ENCODE measurements at places on chromosomes 3 and 15.

DNA sequence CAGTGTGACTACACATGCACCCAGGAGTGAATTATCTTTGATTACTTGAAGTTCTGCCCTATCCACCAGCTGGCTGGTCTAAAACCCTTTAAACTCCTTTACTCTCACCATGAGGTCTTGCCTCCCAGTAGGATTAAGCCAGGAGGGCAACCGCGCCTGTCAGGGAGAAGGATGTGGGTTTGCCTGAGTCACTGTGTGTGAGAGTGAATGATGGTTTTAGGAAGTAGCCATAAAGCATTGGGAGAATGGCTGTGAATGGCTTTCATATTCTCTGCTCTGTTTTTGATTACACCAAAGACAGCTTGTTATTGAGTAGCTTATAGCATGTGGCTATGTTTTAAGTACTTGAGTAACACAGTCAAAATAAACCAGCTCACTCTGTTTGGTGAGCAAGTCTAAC, 637.7 kb upstream of the TBL1XR1 start:
- DNase-seq = no peak

- DNase-seq = no peak
Observed at GRCh38 chr3:126469479-126469878, 6.2 kb downstream of the ZXDC start.

GRCh38 chr3:179829401-179829800, 176.6 kb downstream of the USP13 start:
- DNase-seq = no peak

GRCh38 chr3:187361835-187362234, 6.3 kb upstream of the RTP4 start:
- no peak for DNase-seq

- no peak for DNase-seq
Observed at GRCh38 chr3:170475092-170475685, 56.5 kb downstream of the CLDN11 start.

DNA sequence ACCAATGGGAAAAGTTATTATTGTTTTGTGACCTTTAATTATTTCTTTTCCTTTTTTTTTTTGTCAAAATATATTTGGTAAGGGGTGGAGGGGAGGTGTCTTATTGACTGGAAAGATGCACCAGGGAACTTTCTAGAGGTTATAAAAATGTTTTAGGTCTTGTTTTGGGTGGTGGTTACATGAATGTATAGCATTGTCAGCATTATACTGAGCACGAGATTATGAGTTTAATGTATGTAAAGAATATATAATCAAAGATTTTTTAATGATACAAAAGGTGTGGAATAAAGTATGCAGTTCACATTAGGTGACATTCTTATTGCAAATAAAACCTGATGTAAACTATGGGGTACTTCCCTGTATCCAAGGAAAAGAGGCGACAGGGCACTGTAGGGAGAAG, 23.0 kb upstream of the MAP3K13 start:
- no peak for DNase-seq

- no peak for DNase-seq
Observed at GRCh38 chr15:73010154-73011152, 41.8 kb upstream of the NEO1 start.

DNA sequence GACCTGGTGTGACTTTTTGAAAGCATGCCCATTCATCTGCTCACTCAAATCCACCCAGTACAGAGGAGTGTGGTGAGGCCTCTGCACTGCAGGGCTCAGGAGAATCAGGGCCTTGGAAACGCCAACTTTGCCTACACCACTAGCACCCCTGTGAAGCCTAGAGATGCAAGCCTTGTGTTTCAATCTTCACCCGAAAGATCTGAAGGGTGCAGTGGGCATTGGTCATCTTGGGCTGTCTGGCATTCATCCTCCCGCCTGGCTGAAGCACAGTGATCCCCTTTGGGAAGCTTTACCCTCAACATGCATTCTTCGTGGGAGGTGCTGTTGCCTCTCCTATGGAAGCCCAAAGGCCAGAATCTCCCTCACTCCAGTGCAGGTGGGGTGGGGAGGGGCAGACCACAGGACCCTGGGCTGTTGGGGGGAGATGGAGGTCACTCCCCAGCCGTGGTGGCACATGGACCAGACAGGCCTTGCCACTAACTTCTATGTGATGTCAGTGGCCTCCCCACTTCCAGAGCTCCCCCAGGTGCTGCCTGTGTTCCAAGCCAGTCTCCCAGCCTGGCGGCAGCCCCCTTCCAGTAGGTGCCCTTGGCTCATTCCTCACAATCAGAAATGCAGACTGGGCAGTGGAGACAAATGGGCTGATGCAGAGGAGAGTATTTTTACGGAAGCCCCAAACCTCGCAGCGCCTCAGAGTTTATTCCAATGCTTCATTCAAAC, 92.5 kb downstream of the ADAMTS17 start:
- no peak for DNase-seq

- DNase-seq = no peak
Observed at GRCh38 chr3:126780666-126781065, 76.6 kb downstream of the CHCHD6 start.

DNA sequence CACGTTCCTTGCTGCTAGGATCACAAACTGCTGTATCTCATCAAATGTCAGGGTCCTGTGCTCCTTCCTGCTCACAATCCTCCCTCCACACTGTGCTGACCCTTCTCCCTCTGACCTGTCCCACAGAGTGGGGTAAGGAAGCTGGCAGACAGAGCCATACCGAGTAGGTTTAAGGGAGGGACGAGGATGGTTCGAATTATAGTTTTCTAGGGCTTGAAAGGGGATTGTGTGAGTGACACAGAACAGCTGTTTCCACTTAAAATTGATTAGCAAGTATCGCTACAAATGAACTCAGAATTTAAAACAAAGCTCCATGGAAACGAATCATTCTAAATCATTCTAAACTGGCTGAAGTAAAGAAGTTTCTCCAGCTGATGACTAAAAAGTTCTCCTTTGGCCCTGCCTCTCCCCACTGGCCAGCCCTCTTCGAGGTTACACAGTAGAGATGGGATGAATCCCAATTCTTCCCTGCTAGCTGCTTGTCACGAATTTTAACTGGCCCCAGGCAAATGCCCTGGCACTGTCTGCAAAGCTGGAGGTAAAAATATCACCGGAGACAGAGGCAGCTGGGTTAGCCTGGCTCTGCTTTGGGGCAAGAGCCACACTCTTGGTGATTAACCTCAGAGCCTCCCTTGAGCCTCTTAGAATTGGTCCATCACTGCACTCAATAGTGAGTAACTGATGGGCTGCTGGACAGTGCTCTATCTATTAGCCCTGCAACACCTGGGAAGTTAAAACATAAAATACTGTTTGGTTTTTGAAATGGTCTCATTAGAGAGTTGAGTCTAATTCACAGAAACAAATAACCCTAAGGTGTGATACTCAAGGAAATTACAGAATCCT, 194.9 kb downstream of the CHST2 start:
- peak; percentile 73 for DNase-seq

DNA sequence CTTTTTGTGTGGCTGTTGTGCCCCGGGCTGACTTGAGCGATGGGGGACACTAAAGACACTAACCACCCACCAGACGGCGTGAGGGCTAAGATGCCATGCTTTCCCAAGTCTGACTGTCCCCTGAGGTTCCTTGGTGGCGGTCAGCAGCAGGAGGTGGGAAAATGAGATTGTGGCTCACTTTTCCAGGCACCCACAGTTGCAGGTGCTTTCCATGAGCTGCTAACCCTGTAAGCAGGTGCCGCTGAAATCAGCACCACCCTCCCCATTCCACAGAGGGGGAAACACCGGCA, 17.7 kb downstream of the PRR23E start:
- DNase-seq = no peak

- DNase-seq = no peak
Observed at GRCh38 chr15:100093211-100094126, 248.3 kb downstream of the ADAMTS17 start.

GRCh38 chr3:55180161-55180560, 252.3 kb upstream of the LRTM1 start:
- DNase-seq = no peak

DNA sequence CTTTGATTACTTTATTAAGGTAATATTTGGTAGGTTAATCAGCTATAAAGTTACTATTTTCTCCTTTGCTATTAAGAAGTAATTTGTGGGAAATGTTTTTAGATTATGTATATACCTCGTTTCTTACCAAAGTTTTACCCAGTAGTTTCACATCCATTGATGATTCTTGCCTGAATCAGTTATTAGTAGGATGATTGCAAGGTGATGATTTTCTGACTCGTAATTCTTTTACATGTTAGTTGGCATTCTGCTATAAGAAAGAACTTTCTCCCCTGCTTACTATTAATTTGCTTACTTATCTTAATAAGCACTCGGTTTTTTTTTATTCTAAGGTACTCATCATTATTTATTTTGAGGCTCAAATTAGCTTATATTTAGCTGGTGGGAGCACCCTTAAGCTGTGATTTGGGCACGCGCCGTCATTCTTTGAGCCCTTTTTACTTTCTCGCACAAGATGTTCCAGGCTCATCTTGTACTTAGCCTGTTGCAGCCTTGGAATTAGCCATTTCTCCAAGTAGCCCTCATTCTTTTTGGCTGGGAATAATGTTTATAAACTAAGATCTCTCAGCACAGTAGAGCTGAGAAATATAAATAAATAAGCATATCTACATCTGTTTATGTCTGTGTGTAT, 15.3 kb downstream of the USP3 start:
- no peak for DNase-seq

GRCh38 chr3:145266368-145266767, 894.6 kb downstream of the PLOD2 start:
- DNase-seq = no peak

GRCh38 chr3:196192524-196193051, 18.6 kb downstream of the ZDHHC19 start:
- DNase-seq = no peak

DNA sequence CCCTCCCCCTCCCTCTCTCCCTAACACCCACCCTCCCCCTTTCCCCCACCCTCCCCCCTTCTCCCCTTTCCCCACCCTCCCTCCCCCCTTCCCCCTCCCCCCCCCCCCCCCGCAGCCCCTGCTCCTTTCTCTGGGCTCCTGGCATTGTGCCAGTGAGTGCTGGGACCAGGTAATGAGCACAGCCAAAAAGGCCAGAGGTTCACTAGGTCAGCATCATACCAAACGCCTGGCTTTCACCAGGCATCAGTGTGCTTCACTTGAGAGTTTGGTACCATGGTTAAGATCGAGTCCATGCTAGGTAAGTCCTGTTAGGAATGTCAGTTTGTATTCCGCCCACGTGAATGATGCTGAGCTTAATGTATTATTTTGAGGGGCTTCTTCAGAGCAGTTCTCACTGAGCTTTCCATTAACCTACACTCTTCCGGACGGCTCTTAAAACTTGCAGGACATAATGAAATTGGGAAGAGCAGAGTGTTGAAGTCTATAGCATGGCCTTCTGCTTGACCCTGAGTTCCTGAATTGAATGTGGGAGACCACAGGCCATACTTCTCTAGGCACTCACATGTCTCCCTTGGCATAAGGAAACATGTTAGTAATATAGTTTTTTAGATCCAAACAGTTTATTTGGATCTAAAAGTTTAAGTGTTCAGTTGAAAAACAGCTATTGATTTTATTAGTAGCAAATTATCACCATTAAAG, 45.6 kb downstream of the SENP2 start:
- peak; percentile 41 for DNase-seq
